ENCODE measurements at places on chromosomes 2 and 18. TPM values are rescaled to one million over a fixed set of nuclear protein-coding genes. Genes with fewer than 3 reads are reported as not detected.

Gene RBM44
- 0.17 TPM for total RNA-seq

Gene FBLN7
- 0.99 TPM for total RNA-seq

Gene EFR3B
- total RNA-seq = 0.51 TPM

Gene ZFP36L2
- total RNA-seq = 11.6 TPM

Gene RBBP8
- 21.0 TPM for total RNA-seq

Gene IL36A
- total RNA-seq = not detected

Gene FER1L5
- 0.51 TPM for total RNA-seq

Gene TMEM182
- 3.9 TPM for total RNA-seq

Gene ELOA2
- not detected for total RNA-seq
